ENCODE measurements at places on chromosomes 5 and 9. TPM values are rescaled to one million over a fixed set of nuclear protein-coding genes. Genes with fewer than 3 reads are reported as not detected.

- DNase-seq = no peak
These were observed 4.3 kb upstream of the HAPLN1 start for GRCh38 chr5:83724935-83725334.

GRCh38 chr9:107281922-107282667 is 984 bp upstream of the RAD23B start:
- DNase-seq = no peak

The ECSCR gene
- total RNA-seq = 8.7 TPM

The GABRA1 gene
- total RNA-seq = 2.7 TPM

The REEP2 gene
- total RNA-seq = 1.6 TPM
